Brain (organoid and tissue), 16 donors: ENCODE measurements at places on chromosomes 1 and 21.

GRCh38 chr21:46355161-46356004, 31.4 kb downstream of the PCNT start:
- DNase-seq, result no peak

GRCh38 chr1:208187499-208188041, 56.6 kb downstream of the PLXNA2 start:
- no peak for DNase-seq

DNA sequence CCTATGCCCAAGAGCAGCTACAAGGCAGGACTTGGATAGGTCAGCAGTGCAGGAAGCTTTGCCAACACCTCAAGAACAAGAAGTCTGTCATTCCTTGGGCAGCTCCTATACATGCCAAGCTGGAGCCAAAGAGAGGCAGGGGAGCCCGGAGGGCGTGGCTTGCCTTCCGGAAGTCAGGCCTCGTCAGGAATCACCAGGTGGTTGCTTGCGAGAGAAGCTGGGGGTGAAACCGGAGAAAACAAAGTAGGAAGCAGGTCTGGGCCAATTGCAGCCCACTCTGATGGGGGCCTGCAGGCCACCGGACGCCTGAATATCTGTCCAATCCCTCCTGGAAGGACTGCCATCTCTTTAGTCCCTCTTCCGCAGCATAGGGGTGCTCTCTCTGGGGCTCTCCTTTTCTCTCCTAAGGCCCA, 794 bp upstream of the FAM76A start:
- DNase-seq, result peak; percentile 28

DNA sequence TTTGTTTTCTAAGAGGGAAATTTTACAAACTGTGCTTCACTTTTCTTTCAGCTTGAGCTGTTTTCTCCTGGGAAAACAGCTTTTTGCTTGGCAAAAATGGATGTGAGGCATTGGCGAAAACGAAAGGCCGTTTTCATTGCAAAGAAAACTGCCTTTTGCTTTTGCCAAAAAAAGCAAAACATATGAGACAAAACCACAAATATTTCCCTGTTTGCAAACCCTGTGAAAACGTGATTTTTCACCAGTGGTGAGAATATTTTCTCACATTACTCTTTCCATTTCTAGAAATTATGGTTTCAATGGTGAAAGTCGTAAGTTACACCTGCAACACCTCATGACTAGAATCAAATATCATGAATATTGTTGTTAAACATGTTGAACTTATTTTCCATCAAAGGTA, 74.0 kb upstream of the ZBTB18 start:
- DNase-seq, result no peak

- DNase-seq, result no peak
Observed at GRCh38 chr1:232319518-232320210, 310.3 kb downstream of the SIPA1L2 start.

- DNase-seq, result peak; percentile 77
Observed at GRCh38 chr21:45972716-45973474, 8.7 kb upstream of the COL6A1 start.

GRCh38 chr1:22253012-22253790, 110.3 kb upstream of the WNT4 start:
- DNase-seq, result no peak

DNA sequence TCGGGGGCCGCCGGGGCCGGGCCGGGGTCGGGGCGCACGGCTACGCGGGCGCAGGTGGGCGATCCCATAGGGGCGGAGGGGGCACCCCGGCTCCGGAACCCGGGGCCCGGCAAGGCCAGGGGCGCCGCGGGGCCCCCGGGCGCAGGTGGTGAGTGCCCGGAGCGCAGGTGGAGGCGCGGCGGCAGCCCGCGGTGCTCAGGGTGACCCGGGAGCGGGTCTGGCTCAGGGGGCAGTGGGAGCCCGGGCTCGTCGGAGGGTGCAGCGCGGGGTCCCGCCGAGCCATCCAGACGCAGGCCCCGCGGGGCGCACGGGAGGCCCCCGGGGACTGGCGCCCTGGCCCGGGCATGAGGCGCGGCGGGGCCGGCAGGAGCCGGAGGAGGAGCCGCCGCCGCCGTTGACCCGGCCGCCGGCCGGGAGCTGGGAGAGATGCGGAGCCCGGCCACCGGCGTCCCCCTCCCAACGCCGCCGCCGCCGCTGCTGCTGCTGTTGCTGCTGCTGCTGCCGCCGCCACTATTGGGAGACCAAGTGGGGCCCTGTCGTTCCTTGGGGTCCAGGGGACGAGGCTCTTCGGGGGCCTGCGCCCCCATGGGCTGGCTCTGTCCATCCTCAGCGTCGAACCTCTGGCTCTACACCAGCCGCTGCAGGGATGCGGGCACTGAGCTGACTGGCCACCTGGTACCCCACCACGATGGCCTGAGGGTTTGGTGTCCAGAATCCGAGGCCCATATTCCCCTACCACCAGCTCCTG, 489 bp downstream of the CELSR2 start:
- peak; percentile 40 for DNase-seq

- no peak for DNase-seq
Observed at GRCh38 chr1:228034954-228035837, 28.4 kb downstream of the WNT3A start.

GRCh38 chr1:85583611-85584263, 3.2 kb downstream of the CCN1 start:
- no peak for DNase-seq

DNA sequence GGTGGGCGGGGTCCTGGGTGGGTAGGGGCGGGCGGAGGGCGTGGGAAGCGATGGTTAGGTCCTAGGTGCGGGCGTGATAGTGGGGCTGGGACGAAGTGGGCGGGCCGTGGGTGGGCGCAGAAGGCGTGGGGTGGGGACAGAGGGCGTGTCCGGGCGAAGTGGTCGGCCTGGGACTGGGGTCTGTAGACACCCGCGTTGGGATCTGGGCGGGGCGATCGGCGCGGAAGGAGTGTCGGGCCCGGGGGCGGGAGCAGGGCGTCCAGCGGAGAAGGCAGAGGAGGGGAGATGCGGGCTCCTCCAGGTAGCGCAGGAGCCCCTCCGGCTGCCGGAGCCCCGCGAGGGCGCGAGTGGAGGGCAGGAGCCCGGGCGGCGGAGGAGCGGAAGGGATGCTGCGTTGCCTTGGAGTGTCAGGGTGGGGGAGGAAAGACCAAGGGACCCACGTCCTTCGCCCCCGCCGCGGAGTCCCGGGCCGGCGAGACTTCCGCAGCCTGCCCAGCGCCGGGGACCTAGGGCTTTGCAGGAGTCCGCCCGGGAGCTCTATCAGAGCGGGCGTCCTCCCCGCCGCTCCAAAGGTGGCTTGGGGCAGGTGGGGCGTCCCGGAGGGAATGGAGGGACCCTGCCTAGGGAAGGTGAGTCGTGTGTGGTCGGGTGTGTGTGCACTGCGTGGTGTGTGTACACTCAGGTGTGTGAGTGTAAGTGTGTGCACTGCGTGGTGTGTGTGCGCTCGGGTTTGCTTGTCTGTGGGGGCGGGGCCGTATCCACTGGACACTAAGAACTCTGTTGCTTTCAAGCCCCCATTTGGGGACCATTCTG, 27.0 kb upstream of the PRSS38 start:
- no peak for DNase-seq

DNA sequence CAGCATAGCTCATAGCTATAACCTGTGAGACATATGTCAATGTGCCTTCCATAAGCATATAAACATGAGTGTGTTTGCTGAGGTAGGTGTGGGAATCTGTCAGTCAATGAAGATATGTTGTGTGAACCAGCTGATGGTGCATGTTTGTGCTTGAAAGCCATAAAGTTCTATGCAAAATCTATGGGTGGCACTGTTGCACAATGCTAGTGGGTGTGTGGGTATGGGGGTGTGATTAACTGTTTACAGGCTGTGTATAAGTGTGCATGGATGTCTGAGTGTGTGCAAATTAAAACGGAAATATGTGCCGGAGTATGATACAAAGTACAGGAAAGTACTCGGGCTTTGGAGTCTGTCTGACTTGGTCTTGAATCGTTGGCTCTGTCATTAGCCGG, 1.0 kb upstream of the ATP2B4 start:
- peak; percentile 80 for DNase-seq

- no peak for DNase-seq
Observed at GRCh38 chr1:97209381-97209957, 487.9 kb downstream of the PTBP2 start.

- no peak for DNase-seq
Observed at GRCh38 chr1:162060314-162060713, 9.2 kb upstream of the NOS1AP start.

DNA sequence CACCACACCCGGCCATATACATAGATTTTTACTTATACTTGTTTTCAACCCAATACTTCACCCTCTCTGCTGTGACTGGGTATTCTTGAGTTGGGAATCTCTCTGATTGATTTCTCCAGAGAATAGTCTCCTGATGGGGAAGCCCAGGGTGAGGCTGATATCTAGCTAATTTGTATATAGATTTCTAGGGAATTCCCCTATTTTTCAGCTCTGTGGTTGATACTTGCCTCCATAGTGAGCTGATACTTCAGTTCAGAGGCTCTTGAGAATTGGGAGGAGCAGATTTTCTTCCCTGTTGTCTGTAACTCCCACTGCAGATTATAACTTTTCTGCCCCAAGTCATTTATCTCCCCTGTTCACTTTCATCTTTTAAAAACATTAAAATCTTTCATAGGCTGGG, 14.5 kb upstream of the SH3BGRL3 start:
- no peak for DNase-seq

- DNase-seq, result no peak
Observed at GRCh38 chr1:89929467-89930063, 65.3 kb upstream of the ZNF326 start.

- peak; percentile 66 for DNase-seq
Observed at GRCh38 chr1:93079685-93080141, 630 bp downstream of the MTF2 start.

DNA sequence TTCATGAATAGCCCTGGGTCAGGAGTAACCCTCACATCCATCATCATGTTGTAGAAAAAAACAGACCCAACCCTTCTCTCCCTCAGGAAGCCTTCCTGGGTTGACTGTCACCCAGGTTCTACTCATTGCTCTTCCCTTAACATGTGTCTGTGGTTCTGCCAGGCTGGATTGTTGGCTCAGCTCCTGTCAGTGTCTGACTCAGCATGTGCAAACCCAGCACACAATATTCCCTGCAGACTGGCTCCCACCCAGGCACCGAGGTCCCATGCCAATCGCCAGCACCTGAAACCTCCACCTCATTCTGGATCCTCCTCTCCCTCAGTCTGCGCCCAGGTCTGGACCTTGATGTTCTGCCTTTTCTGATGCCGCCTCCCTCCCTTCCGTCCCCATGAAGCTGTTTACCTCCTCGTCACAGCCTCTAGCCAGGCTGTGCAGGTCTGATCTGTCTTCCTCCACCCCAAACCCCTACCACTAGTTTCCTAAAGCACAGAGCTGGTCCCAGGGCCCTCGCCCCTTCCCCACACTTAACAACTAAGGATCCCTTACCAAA, 4.3 kb upstream of the S100A8 start:
- DNase-seq, result no peak

- no peak for DNase-seq
Observed at GRCh38 chr1:223355699-223356098, 8.3 kb downstream of the SUSD4 start.

DNA sequence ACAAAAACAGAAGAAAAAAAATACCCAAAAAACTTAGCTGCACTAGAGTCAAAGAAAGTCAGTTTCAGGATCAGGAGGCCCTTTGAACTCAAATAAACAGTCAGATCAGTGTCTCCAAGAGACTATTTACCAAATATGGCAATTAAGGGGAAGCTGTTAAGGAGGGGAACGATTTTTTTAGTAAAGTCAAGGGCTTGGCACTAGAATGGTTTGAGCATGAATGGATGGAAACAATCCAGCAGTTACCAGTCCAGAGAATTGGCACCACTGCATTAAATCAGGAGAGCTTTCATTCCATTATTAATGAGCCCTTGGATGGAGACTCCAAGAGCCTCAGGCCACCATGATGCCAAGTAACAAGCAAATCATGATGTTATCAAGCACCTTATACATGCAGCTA, 7.2 kb downstream of the TRAPPC3 start:
- DNase-seq, result no peak

GRCh38 chr1:51002516-51002915, 32.5 kb downstream of the CDKN2C start:
- no peak for DNase-seq

- DNase-seq, result no peak
Observed at GRCh38 chr1:64895500-64895899, 70.8 kb downstream of the JAK1 start.

DNA sequence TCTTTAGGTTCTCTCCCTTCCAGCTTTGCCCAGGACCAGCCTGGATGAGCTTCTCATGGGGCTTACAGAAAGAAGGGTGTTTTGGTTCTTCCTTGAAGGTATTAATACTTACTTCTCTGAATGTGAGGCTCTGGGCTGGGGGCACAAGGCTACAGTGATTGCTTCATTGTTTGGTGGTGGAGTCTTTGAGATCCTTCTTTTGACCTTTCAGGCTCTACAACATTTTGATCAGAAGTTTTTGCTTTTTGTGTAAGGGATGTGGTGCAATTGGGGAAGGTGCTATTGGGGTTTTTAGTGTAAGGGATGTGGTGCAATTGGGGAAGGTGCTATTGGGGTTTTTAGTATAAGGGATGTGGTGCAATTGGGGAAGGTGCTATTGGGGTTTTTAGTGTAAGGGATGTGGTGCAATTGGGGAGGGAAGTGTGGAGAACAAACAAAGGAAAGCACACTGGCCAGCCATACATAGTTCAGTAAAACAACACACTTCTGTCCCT, 103.6 kb upstream of the IVNS1ABP start:
- no peak for DNase-seq

- DNase-seq, result no peak
Observed at GRCh38 chr1:214664651-214665433, 61.8 kb downstream of the CENPF start.

DNA sequence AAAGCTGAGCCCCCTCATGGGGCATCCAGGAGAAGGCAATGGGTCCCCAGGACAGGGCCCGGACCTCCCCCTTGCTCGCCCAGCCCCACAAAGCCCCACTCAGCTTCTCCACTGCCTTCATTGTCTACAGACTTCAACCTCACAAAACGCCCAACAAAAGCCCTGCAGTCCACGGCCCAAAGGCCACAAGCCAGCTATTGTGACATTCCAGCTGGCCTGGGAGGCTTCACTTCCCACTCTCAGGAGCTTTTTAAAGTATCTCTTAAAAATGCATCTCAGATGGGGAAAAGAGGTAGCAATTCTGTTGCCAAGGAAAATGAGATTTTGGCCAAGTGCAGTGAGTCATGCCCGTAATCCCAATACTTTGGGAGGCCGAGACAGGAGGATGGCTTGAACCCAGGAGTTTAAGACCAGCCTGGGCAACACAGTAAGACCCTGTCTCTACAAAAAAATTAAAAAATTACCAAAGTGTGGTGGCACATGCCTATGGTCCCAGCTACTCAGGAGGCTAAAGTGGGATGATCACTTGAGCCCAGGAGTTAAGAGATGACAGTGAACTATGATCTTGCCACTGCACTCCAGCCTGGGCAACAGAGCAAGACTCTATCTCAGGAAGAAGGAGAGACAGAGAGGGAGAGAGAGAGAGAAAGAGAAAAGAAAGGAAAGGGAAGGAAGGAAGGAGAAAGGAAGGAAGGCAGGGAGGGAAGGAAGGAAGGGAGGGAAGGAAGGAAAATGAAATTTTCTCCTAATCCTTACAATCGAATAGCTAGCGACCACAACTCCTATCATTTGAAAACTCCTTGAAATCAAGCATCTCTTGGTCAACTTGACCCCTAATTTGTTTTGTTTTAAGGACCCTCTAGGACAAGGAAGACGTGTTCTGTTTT, 31.4 kb upstream of the TARDBP start:
- peak; percentile 59 for DNase-seq

GRCh38 chr1:180769889-180770288, 138.1 kb downstream of the XPR1 start:
- DNase-seq, result no peak

GRCh38 chr1:41340655-41341364, 20.4 kb upstream of the FOXO6 start:
- DNase-seq, result no peak

- DNase-seq, result no peak
Observed at GRCh38 chr1:67144696-67145095, 9.9 kb upstream of the C1orf141 start.

GRCh38 chr1:99661780-99662179, 15.9 kb downstream of the PALMD start:
- DNase-seq, result no peak
